ENCODE measurements at places on chromosomes 3 and 15.

DNA sequence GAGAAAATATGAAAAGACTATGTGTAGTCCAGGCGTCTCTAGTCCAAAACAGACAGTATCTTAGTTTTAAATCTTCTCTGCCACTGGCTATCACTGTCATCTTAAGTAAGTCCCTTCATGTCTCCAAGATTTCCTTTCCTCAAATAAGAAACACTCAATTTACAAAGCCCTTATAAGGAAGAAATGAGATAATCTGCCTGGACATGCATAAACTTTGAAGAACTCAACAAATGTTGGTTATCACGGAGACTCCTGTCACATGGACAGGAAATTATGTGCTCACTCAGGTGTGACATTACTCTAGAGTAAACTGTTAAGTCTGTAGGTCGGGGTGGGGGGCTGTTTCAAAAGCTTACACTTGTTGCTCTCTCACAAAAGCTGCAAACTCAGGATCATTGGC is 91.9 kb downstream of the IMPG2 start:
- DNase-seq, result no peak

DNA sequence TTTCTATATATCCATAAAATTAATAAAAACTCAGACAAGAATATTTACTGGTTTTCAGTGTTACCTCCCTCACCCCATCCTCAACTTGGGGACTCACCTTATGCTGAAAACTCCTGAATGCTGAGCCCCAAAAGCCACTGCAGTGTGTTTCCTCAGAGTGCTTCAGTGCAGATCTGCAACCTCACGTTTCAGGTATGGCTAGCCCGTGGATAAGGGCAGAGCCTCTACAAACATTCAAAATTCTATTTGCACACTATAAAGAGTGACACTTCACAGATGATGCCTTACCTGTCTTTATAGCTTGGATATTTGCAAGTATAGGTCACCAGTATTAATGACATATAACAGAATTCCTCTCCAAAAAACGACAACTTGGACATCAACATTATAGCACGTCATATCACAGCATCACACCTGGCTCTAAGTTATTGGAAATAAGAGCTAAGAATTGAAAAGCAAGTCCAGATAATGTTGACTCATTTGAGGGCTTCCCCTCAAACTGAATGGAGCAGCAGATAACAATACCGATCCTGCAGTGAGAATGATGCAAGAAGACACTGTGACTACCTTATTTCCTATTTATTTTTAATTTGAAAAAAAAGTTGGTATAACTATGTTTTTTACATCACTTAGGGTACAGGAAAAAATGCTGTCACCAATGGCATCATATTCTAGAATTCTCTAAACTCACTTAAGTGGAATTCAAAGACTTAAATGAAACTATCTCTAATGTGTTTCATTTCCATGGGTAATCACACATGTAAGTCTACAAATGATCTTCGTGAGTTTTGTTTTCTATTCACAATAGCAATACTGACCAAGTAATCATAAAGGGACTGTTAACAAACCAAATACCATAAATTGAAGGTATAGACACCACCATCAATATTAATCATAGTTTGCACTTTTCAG is 40.7 kb upstream of the RSL24D1 start:
- no peak for DNase-seq

DNA sequence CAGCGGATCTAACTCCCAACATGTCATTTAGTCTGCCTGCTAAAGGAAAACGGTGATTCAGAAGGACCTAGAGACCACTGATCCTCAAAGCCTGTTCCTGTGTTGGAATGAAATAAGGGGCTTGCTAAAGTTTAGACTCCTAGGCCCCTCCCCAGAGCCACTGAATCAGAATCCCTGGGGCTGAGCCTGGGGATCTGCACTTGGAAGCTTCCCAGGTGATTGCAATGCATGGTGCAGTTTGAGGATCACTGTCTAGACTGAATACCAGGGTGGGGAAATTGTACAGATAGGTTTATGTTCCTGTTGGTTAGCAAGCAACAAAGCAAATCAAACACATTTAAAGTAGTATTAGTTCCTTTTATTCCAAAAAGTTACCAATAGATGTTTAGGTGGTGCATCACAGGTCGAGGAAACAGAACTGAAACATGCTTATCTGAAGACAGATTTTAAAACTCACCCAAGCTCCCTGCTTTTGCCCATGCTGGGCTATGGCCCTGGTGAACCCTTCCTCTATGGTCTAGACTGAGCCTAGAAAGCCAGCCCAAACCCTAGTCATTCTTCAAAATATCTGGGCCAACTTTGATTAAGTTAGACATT is 29.6 kb upstream of the SPTBN5 start:
- DNase-seq, result no peak

DNA sequence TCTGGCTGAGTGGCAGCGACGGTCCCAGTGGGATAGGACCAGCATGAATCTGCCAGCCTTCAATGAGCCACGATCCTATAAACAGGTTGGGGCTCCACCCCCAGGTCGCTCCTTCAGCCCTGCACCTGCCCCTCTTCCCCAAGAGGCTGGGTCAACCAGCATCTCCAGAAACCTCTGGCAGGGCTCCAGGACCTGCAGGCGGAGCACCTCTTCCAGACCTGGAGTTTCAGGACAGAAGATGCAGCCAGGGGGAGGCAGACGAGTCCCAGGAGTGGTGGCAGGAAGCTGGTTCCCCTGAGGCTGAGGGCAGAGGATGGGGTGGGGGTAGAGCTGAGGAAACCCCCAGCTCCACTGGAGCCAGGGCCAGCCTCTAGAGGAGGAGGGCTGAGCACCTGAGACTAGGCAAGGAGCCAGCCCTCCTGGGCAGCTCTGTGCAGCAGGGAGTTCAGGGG is at the start of gene PLA2G4D:
Gene PLA2G4D (minus strand): TSS at position 51 of the 452 bp plus-strand sequence. CDS start 103 bp downstream, outside the sequence.
- no peak for DNase-seq

DNA sequence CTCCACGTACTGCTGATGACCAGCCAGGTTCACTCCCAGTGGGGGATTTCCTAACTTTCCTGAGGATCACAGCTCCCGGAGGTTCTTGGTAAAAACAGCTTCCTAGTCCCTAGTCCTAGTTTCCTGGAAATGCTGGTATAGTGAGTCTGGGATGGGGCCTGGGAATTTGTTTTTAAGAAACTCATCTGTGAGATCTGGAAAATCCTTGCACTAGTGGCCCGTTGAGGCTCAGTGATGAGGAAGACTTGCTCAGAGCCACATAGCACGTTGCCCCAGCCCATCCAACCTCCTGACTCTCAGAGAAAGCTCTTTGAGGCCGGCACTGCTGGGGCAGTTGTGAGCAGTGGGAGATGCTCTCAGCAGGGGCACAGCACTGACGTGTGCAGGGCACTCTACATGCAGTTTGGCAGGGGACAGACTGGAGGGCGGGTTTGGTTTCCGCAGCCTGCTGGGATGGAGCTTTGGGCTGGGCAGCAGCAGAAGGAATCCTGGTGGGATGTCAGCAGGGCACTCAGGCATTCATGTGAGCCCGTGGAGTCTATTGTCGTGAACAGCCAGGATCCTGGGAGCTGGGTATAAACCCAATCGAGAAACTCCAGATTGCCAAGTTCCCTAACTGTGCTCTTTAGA is 31.6 kb downstream of the SAXO2 start:
- no peak for DNase-seq

- DNase-seq, result no peak
Measured at GRCh38 chr3:189144645-189145044, 27.1 kb upstream of the TPRG1 start.

GRCh38 chr3:16507578-16508242 is 5.8 kb downstream of the RFTN1 start:
- no peak for DNase-seq

GRCh38 chr3:9079676-9080075 is 116.4 kb upstream of the RAD18 start:
- no peak for DNase-seq

DNA sequence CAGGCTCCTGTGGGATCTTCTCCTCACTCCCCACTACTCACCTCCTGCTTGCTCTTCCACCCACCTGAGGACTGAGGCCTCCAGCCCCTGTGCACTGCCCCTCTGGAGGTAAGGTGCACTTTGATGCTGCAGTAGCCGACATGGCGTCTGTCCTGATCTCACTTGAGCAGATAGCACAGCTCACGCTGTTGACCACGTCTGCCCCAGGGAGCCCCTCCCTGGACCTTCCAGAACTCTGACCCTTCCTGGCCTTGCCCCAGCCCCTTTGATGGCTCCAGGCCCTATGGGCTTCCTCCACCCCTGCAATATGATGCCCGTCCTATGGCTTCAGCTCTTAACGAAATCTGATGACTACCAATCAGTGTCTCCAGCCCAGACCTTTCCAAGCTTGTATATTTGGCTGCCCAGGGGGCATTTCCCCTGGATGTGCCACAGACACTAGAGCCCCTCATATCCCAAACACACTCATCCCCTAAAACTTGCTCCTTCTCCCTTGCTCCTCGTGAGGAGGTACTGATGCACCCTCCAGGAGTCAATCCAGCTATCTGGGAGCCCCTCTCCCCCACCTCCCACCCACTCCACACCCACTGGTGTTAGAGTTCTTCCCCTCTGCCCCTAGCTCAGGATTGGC is 27.1 kb downstream of the KY start:
- no peak for DNase-seq

- no peak for DNase-seq
Measured at GRCh38 chr3:77081240-77081661, 41.4 kb downstream of the ROBO2 start.

- no peak for DNase-seq
Measured at GRCh38 chr15:83219026-83219425, 11.4 kb upstream of the HDGFL3 start.

GRCh38 chr3:161600173-161600572 is 103.6 kb downstream of the OTOL1 start:
- DNase-seq, result no peak

DNA sequence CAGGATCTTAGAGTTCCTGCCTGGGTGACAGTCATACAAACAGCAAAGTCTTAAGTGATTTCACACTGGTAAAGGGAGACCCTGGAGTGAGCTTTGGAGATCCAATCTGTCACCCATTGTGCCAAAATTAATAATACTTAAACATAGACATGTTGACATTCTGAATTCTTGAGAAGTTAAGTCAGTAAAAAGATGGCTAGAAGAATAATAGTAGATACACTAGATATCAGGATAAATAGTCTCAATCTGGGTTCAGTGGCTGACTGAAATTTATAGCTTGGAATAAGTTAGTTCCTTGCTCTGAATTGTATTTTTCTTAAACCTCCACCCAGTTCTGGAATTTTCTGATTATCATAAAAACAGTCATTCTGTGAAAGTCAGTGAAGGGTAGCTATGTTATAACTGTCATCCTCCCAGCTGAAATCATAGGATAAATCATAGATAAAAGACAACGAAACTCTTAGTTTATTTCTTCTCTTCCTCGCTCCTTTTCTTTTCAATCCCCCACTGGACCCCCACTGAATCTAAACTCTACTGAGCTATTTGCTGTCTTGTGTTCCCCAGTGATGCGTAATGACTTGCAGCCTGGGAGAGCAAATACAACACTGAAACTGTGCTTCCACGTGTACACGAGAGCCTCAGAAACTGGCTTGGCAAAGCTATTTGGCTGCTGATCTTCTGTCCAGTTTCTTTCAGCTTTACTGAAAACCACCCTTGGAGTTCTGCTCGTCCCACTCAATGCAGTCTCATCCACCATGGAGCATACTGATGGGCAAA is 175.4 kb upstream of the TP63 start:
- no peak for DNase-seq

DNA sequence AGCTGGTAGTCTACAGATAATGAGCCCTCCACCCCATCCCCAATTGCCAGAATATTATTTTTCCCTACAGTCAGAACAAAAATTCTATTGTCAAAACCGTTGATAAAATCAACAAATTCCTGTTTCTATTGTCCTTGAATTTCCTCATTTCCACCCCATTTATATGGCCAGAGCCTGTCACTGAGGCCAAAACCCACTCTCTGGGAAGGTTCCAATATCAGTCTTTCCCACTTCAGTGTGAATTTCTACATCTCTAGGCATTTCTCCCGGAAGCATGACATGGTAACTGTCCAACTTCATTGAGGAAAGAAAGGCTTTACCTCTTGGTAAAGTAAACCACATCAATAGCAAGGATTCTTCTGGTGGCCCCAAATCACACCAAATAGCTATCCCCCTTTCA is 41.6 kb downstream of the C2CD4A start:
- no peak for DNase-seq

GRCh38 chr3:160981217-160981938 is 123.8 kb downstream of the B3GALNT1 start:
- DNase-seq, result no peak

DNA sequence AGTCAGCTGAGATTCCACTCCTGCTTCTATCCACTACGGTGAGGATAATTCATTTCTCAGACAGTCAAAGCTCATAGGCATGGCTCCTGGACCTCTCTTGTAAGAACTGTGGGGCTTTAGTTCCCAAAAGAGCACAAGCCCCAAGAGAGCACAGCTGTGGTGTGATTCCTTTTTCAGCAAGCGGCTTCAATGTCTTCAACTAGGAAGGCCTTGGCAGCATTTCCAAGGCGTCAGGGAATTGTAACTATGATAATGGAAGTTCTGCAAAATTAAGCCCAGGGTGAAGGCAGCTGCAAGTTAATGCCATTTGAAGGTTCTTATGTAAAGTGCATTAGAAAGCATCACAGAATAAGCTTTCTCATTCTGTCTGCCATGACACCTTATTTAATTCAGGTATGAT is 657.1 kb downstream of the GRM7 start:
- no peak for DNase-seq

- no peak for DNase-seq
Measured at GRCh38 chr15:52879904-52880303, 89.8 kb upstream of the ONECUT1 start.

GRCh38 chr15:95868450-95868849 is 462.1 kb upstream of the NR2F2 start:
- DNase-seq, result no peak

DNA sequence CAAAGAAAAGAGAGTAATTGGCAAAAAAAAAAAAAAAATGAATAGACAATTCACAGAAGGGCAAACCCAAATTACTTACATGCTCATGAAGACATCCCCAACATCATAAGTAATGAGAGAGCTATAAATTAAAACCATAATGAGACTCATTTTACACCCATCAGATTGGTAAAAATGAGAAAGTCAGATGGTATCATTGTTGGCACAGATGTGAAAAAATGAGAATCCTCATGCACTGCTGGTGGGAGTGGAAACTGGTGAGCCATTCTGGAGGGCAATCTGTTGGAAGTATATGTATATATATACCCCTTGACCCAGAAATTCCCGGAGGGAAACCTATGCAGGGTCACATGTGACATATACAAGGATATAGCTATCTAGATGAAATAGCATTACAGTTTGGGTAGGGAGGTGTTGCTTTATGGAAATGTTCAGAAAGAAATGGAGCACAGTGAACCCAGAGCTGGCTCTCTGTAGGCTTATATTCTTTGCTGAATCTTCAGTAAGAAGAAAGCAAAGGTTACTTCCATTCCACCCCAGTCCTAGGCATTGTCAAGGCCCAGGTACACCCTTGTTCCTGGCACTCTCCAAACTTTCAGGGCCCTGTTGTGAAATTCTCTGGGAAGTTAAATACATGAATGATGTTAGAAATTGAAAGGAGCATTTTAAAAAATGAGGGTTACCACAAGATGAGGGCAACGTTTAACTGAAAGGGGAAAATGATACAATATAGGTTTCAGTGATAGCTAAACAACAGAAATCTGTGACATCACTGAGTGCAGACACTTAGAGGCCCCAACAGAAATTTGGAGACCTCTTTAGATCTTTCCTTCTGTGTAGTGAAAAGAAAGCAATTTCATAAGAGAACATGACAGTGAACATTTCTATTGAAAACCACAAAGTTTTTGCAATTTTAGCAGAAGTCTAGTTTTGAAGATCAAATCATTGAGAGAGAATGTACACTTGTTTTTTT is 132.7 kb upstream of the TPRG1 start:
- DNase-seq, result no peak

Data from activated T-cell treated with anti-CD3 and anti-CD28 coated beads for 1 hour (primary cell).